ENCODE measurements at places on chromosomes 1 and 21.
A peak's percentile ranks its signal among the peaks of the same experiment; 100 is the strongest.

DNA sequence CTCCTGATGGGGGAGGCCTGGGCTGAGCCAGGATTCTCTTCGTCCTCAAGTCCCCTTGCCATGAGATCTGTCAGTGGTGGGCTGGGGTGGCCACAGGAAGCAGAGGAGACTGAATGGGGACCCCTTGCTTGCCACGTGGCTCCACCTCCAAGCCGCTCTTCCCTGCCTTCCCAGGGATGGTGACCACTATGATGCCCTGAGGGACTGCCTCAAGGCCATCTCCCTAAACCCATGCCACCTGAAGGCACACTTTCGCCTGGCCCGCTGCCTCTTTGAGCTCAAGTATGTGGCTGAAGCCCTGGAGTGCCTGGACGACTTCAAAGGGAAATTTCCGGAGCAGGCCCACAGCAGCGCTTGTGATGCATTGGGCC lies 20.9 kb upstream of the TMEM222 start:
- no peak for DNase-seq

- DNase-seq, result peak; percentile 6
Observed at GRCh38 chr1:214514032-214514818, 37.2 kb downstream of the PTPN14 start.

GRCh38 chr1:216221260-216221700 lies 202.0 kb downstream of the USH2A start:
- peak; percentile 22 for DNase-seq

DNA sequence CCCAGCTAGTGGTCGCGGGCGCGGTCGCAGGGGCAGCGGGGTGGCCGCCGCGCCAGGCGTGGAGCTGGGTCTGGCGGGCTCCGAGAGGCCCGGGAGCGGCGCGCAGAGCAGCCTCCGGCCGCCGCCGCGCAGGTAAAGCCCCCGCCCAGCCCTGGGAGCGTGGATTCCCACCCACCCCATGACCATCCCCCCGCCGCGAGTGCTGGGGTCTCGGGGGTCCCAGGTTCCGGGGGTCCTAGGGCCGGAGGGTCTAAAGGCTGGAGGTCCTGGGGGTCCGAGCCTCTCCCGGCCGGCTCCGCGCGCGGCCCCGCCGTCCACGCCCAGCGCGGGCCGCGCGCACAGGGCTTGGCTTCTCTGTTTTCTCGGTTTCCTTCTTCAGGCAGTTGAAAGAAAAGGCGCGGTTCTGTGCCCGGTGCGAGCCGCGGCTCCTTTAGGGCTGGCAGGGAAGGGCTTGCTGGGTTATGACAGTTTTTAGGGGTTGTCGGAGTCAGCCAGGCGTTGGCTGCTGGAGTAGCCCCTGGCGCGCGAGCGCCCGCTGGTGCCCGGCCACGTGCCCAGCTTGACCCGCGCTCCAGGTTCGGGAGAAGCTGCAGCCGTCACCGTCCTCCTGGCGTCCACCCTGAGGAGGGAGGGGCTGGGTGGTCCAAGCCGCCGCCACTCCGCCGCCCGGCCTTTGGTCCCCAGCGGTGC lies 359 bp downstream of the LRRC3 start:
- DNase-seq, result no peak

- no peak for DNase-seq
Observed at GRCh38 chr1:64745181-64745985, 508 bp downstream of the RAVER2 start.

- DNase-seq, result peak; percentile 85
Observed at GRCh38 chr1:161201836-161202712, at the start of gene NDUFS2. NDUFS2 (plus strand) TSS chr1:161202367; CDS start chr1:161202386, 19 bp downstream.

- DNase-seq, result no peak
Observed at GRCh38 chr1:242349636-242350035, 174.9 kb downstream of the PLD5 start.

- DNase-seq, result no peak
Observed at GRCh38 chr21:15023776-15024175, 41.0 kb downstream of the NRIP1 start.

DNA sequence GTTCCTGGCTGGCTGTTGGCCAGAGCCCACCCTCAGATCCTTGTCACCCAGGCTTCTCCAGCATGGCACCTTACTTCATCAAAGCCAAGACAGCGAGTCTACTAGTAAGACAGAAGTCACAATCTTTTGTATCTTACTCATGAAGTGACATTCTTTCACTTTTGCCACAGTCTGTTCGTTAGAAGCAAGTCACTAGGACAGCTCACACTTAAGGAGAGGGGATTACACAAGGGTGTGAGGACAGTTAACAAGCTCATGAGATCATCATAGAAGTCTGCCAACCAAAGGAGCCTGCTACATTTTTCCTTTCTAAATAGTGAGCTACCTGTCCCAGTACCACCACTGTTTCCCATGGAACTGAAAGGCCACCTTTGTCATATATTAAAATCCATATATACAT lies 61.5 kb downstream of the PACC1 start:
- DNase-seq, result no peak

DNA sequence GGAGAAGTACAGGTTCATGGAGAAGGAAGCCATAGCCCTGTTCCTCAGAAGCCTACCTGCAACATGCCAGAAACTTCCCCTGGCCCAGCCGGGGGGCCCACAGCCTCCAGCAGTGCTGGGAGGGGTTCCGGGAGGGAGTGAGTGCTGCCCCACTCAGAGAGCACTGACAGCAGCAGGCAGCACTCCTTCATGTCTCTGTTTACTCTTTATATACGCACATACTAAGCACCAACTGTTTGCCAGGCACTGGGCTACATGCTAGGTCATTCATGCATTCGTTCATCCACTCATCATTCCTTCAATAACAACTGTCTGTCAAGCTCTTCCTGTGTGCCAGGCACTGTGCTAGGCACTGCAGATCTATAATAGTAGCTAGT lies 120.6 kb downstream of the TRABD2B start:
- DNase-seq, result no peak

DNA sequence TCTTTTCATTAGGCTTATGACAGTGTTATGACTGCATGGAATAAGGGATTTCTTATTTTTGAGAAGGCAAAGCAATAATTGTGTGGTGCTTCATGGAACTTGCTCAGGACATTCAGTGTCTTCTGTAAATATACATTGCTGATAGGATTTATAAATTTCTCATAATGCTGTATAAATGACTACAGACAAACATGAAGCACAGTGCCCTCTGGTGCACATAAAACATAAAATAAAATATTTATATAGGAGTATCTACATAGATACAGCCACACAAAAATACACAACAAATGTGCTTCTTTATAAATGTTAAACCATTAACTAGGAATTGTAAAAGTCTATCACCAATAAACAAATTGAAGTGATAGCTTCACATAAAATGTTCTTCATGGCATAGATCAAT lies 24.1 kb downstream of the BRINP3 start:
- no peak for DNase-seq

DNA sequence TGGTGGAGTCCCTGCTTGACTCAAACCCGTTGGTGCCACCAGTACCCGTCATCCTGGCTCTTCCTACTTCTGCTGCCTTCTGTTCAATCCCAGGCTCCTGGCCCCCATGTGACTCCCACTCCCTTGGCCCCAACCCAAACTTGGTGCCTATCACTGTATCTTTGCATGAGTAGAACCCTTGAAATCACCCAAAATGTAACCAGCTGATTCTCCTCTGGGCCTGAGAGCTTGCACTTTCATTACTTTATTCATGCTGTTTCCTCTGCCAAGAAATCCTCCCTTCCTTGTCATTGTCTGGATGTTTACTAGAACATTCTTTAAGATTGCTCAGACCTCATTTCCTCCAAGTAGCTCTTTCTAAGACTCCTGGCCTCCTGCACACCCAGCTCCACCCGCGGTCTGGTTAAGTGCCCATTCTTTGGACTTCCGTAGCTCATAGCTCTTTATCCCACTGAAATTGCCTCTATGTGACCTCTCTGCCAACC lies 15.7 kb downstream of the PTAFR start:
- no peak for DNase-seq

DNA sequence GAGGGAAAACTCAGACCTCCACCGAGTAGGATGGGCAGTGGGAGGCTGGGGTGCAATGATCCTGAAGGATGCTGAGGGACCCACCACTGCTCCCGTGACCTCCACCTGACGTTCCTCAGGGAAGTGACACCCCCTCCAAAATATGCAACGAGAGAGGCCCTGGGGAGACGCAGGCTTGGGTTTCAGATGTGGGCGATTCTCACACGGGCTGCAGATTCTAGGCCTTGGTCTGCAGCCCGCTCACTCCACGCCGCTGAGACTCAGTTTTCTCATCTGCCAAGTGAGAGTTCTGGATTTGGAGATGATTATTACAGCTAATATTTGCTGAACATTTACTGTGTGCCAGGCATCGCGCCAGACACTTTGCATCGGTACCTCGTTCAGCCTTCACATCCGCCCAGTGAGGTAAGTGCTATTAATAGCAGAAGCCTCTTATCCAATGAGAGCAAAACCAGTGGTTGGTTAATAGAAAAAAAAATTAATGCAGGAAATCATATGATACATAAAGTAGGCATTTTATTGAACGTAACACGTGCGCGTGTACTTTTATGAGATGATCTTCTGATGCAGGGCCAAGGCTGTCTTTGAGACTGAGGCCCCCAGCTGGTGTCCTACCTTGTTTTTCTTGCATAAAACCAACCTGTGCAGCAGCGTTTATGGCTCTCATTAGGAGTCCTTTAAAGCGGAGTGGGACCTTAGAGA lies 102.0 kb upstream of the RUNX3 start:
- DNase-seq, result no peak

DNA sequence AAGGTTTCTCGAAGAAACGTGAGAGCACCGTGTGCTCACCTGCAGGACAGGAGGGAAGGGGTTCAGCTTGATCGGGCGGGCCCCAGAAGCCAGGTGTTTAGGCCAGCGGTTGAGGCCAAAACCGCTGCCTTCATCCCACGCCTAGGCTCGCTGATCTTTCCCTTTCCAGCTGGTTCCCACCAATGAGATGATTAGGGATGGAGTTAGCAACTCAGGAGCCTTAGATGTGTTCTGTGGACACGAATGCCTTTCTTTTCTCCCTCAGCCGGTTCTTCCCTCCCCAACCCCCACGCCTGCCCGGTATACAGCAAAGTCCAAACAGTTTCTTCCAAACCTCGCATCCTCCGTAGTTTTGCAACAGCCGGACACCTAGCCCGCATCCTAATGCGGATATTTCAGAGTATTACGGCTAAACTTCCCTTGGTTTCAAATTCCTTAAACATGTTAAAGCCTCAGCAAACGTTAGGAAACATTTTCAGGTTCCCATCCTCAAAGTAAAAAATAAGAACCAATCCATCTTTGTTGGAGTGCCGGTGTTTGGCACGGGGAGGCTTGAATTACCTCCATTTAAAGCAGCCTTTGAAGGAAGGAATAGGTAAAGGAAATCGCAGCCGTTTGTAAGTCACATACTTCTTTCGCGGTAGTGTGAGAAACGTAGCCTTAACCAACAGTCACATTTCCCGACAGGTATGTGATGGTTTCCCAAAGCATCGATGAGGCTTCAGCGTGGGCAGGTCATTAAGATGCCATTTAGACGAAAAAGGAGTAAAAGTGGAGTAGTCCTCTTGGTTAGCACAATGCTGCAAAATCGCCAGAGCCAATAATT lies 1.1 kb downstream of the LRRC8C start:
- no peak for DNase-seq

GRCh38 chr1:9269078-9269501 lies 23.6 kb upstream of the SPSB1 start:
- DNase-seq, result peak; percentile 13

DNA sequence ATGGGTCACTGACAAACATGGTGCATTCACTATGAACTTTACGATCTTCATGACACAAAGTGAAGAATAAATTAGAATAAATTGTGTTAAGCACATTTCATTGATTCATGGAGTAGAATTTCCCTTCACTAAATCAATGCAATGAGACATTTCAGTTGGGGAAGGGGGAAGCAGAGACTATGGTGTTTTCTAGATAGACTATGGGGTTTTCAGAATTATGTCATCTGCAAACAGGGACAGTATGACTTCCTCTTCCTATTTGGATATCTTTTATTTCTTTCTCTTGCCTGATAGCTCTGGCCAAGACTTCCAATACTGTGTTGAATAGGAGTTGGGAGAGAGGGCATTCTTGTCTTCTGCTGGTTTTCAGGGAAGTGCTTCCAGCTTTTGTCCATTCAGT lies 80.0 kb upstream of the C1orf105 start:
- DNase-seq, result no peak

- DNase-seq, result no peak
Observed at GRCh38 chr1:58437623-58438022, 108.9 kb downstream of the OMA1 start.

- no peak for DNase-seq
Observed at GRCh38 chr1:52601991-52602855, at the start of gene GPX7. GPX7 (plus strand) TSS chr1:52602371; CDS start chr1:52602410, 39 bp downstream.

DNA sequence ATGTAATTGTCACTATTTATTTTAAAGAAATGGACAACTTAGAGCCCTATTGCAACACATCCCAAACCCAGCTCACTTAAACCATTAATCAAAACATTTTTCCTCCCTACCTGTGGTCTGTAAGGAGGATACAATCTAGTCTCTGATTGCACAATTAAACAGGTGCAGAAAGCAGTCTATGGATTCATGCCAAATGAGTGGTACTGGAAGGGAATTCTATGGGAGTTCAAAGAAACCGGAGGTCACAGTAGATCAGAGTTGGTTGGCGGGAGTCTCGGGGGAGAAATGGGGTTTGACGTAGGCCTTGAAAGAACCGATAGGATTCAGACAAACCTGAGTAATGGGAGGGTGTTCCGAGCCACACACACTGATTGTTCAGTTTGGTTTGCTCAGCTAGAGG lies 314.9 kb downstream of the KIF26B start:
- no peak for DNase-seq

DNA sequence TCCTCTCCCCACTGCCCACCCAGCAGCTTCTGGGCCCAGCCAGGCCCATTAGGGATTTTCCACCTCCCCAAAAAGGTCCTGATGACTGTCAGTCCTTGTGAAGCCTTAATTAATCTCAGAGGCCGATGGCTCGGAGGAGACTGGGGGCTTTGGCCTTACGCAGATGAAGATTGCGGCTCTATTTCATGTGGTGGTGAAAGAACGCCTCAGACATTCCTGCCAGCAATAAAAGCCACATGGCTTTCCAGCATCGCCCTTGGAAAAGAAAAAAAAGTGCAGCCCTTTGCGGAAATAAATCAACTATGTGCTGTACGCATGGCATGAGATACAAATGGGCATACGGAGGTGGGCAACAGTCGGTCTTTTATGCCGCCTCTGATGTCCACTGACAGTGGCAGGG lies 6.6 kb upstream of the RUNX3 start:
- no peak for DNase-seq

DNA sequence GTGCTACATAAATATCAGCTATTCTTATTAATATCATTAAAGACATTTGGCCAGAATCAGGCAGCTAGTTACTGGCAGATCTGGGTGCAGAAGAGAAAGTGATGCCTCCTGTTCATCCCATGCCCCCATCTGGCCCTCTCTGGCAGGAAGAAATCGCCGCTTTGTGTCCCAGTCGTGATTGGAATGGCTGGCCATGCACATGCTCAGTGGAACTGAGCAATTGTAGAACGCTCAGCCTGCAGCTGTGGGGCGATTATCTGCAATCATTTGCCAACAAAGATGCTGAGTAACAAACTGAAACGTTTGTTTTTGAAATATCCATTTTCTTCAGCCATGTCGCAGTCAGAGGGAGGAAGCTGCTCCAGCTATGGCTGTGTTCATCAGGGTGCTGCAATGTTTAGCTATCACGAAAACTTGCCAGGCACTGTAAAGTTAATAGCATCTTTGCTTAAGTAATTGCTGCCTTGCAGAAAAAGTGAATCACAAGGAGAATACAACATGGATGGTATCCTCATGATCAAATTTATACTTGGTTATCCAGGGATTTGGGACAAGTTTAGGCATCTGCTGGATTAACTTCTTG lies 36.5 kb downstream of the NGF start:
- DNase-seq, result no peak
